Stimulated activated CD4-positive, alpha-beta T cell treated with anti-CD3 and anti-CD28 coated beads, Interleukin-2, amount 100 ng/mL, for 24 hours (primary cell): ENCODE measurements at places on chromosomes 4 and X.

GRCh38 chrX:150616179-150616862 lies 47.9 kb downstream of the MTM1 start:
- no peak for DNase-seq

DNA sequence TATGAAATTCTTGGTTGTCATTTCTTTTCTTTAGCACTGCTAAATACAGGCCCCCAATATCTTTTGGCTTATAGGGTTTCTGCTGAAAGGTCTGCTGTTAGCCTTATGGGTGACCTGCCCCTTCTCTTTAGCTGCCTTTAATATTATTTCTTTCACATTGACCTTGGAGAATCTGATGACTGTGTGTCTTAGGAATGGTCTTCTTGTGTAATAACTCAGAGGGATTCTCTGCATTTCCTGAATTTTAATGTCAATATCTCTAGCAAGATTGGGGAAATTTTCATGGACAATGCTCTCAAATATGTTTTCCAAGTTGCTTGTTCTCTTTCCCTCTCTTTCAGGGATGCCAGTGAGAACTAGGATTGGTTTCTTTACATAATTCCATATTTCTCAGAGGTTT lies 292.4 kb downstream of the SLC7A11 start:
- DNase-seq = no peak

- DNase-seq = no peak
Measured at GRCh38 chr4:7206911-7207567, 14.7 kb downstream of the SORCS2 start.

DNA sequence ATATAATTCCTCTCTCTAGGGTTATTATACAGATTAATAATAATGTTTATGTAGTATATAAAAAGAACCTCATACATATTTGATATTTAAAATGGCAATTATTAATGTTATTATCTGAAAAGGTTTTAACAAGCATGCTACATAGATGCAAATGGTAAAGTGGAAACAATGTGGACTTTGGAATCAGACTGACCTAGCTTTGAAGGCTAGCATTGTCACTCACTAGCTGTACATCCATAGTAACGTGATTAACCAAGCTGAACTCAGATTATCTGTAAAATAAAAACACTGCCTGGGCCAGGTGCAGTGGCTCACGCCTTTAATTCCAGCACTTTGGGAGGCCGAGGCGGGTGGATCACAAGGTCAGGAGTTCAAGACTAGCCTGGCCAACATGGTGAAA lies 233.7 kb upstream of the SPRY1 start:
- DNase-seq = no peak

DNA sequence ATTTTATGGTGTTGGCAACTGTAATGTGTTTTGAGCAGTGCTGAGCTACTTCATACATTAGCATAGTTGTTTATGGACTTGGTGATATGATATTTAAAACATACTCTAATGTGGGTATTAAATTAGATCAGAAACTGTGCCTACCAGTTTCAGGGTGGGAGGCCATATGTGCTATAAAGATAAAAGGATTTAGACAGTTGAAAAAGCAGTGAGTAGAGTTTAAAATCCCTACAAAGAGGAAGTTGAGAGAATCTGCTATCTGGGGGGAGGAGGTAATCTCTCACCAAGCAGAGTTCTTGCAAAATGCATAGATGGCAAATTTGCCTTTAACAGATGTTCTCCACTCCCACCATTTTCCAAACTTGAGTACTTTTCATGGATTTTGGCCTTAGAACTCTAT lies 154.5 kb downstream of the SPOCK3 start:
- DNase-seq = no peak

GRCh38 chr4:115687052-115687755 lies 573.8 kb upstream of the NDST4 start:
- DNase-seq = no peak

- DNase-seq = no peak
Measured at GRCh38 chr4:1251773-1252066, 2.8 kb upstream of the CTBP1 start.

DNA sequence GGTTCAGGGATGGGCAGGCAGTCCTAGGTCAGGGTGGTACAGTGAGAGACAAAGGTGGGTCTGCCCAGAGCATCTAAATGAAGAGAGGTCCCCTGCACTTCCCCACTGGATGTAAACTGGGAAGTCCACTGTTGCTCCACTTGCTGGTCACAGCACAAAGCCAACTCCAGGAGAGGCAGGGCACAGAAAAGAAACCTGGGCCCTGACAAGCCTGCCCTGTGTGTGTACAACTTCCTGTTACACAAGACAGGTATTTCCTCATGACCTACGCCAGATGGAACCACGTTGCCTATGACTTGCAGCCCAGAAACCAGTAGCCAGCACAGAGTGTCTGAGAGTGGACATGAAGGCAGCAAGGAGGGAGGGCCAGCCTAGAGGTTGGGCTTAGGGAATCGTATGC lies 161.8 kb downstream of the SH3KBP1 start:
- no peak for DNase-seq

GRCh38 chr4:121307445-121308327 lies 73.1 kb downstream of the QRFPR start:
- DNase-seq = peak; percentile 35

DNA sequence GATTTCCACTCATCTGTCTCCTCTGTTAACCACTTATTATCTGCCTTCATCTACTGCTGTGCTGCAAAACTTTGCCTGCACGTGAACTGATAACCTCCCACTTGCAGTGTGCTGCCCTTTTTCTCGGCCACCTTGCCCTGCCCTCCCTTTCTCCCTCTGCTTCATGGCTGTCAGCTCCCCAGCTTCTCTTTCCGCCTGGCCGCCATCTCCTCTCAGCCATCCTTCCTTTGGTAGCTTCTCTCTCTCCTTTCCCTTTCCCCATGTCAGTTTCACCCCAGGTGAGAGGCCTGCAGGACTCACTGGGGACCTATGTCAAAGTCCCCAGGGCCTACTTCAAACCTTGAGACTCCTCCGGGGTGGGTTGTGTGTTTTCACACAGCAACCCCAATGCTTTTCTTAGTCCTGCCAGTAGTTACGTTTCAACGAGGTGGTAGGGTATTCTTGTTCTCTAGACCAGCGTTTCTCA lies 6.6 kb downstream of the MSL3 start:
- DNase-seq = no peak

GRCh38 chrX:111244235-111244750 lies 26.0 kb downstream of the CAPN6 start:
- DNase-seq = no peak

GRCh38 chrX:65407157-65407626 lies 127.4 kb downstream of the LAS1L start:
- peak; percentile 16 for DNase-seq

GRCh38 chr4:136741468-136741867 lies 790.8 kb downstream of the PCDH18 start:
- DNase-seq = no peak

GRCh38 chr4:108943976-108944591 lies 181.2 kb upstream of the ETNPPL start:
- no peak for DNase-seq

GRCh38 chrX:132491191-132491590 lies 2.4 kb upstream of the MBNL3 start:
- no peak for DNase-seq

DNA sequence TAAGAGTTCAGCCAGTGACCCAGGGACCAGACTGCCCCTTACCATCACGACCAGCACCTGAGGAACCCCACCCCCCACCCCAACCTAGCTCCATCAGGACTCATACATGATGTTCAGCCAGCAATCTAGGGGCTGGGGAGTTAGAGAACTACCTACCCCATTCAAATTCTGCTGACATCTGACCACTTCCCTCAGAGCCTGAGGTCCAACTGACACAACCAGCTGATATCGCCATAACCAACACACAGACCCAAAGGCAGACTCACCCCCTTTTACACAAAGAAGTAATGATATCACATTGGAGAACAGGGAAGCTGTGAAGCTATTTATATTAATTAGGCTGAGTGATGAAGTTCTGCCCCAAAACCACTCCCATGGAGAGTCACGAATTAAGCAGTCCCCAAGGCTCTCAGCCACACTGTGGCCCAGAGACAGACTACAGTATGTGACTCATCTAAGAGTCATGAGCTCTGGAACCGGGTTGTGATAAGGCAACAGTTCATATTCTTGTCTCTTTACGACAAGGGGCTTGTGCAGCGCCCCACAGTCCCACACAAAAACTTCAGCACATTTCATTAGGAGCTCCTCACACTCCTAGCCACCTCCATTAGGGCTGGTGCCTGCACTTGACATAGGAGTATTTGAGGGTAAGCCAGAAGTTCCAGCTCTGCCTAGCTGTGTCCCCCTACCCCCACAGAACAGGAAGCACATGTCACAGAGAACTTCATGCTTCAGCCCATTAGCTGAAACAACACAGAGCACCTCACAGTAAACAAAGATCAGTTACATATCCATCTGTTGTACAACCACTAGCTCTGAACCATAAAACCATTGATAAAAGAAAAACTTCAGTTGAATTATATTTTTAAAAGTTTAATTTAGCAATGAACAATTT lies 184.7 kb upstream of the ZCCHC13 start:
- DNase-seq = no peak

- no peak for DNase-seq
Measured at GRCh38 chr4:160247091-160247656, 1144.3 kb downstream of the RAPGEF2 start.

GRCh38 chr4:3807822-3808496 lies 41.8 kb downstream of the ADRA2C start:
- no peak for DNase-seq

- DNase-seq = no peak
Measured at GRCh38 chr4:85644061-85644460, 169.1 kb downstream of the ARHGAP24 start.

DNA sequence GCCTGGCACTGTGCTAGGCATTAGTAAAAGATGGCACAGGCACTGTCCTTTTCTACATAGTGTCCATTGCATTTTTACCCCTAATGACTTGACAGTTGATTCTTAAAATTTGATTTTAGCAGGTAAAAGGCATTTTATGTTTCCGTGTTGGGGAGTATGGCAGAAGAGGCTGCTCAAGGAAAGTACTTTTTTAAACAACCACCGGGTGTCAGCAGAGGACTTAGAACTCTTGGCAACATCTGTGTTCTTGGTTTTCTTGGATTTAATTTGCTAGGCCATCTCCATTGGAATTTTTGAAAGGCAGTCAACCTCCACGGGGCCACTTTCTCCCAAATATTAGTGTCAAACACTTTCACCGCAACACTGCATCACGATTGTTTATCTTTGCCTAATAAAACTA lies 102.9 kb downstream of the TSPAN7 start:
- no peak for DNase-seq

- DNase-seq = no peak
Measured at GRCh38 chr4:51931461-51931860, 88.5 kb downstream of the DCUN1D4 start.

DNA sequence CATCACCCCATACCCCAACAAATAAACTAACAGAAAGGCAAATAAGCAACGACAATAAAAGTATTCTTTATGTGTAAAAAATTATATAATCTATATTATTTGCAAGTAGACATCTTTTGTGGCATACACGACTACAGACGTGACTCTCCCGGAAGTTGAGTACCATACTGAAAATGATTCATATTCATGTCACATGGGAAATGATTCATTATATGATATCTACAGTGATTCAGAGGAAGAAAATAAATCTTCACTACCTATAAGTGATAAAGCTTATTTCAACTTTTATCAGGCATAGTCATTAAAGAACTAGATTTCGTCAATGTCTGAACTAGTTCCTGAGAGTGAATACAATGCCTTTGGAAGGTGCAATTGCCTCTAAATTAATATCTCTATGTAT lies 4.6 kb upstream of the ANTXR2 start:
- no peak for DNase-seq

DNA sequence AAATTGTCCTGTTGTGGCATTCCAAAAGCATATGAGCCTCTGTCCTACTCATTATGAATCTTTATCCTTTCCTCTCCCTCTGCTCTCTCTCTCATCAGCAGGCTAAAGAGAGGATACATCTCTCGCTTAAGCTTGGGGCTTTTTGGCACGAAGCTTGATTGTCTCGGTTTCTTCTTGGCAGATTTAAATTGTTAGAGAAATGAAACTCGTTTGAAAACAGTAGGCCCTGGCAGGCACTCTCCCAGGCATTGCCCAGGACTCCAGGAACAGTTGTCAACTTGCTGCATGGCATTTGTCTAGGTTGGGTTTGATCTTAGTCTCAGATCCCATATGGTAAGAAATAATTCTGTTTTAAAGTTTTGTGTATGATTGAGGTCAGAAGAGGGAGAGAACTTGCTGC lies 35.5 kb downstream of the NAA11 start:
- DNase-seq = no peak

DNA sequence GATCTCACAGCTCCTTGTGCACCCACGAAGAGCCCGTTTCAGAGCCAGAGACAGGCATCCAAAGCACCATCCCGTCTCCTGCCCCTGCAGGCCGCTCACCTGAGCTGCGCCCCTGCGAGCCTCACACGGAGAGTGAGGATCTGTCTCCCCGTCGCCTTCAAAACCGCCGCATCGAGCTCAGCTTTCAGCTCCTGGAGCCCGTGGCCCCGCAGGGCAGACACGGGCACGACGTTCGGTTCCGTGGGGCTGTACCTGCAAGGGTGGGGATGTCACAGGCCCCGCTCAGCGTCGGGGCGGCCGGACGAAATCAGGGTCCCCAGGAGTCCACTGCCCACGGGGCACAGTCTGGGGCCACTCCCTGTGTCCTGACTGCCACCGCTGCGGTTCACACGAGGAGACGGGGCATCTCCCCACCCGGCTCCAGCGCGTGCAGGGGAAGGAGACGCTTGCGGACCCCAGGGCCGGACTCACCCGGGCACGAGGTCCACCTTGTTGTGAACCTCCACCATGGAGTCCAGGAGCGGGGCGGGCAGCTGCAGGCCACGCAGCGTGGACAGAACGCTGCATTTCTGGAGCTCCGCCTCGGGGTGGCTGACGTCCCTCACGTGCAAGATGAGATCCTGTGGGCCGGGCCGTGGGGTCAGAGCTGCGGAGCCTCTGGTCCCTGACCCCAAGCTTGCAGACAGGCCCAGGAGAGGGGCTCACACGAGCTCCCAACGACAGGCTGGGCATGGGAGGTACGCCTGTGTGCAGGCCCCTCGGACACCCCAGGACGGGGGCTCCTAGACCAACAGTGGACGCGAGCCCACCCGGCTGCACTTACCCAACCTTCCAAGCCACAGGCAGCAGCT lies 11.1 kb downstream of the GTPBP6 start:
- no peak for DNase-seq

- no peak for DNase-seq
Measured at GRCh38 chrX:135416546-135416945, 5.2 kb upstream of the SMIM10L2A start.

GRCh38 chrX:48938721-48939425 lies 18.5 kb downstream of the OTUD5 start:
- DNase-seq = peak; percentile 68

DNA sequence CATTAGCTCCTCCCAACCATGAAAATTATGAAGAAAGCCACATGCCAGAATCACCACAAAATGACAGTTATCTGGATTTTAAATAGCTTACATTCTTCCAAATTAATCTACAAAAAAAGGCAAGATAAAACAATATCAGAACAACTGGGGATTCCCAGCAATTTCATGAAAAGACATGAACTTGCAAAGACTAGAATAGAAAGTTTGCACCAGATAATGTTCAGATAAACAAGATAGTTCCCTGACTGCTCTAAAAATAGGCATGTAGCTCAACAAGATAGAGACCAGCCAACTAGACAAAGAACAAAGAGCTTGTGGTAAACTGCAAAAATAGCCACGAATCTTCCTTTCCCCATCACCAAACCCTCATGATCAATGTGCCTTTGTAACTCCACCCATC lies 30.3 kb upstream of the DDX53 start:
- no peak for DNase-seq
